ENCODE measurements at places on chromosomes 7 and 10.

DNA sequence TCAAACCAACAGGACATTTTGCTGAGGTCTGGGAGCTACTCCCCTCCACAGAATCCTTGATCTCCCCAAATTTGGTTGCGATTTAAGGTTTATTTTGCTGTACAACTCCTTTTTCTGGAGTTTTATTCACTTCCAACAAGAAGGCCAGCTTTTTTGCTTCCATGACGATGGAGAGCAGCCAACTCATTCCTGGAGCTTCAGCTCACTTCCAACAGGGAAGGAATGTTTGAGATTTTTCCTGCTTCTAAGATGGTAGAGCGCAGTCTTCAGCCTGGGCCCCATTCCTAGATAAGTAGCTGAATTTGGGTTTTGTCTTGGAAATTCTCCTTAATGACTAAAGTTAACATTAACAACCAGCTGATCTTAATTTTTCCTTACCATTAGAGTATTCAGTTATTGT, 30.9 kb upstream of the CREB3L2 start:
- no peak for DNase-seq

DNA sequence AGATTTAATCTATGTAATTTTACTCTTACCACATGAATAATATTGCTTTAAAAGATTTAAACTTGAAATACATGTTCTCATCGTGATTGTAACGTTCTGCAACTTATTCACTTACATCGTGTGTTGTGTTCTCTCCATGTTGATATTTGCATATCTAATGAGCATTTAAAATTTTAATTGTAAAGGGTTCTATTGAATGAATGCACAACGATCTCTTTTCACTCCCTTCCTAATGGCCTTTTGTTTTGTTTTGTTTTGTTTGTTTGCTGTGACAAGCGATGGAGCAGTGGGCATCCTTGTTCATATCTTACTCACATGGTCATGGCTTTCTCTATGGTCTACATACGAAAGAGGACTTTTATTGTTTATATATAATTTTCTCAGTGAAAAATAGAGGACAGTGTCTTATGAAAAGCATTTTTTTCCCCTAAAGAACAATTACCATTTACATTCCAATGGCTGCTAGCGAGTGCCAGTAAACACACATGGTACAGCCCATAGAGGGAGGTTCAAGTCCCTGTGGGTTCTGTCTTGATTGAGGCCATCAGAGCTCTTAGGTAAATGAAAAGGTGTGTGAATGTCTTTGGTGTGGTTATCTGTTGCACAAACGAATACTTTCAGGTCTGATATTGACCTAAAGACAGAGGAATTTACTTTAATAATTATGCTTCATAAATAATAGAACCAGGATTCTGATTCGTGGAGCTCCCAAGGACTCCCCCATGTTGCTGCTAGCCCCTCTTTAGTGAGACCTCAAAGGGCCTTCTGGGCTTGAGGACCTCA, 32.4 kb downstream of the BTBD16 start:
- no peak for DNase-seq

DNA sequence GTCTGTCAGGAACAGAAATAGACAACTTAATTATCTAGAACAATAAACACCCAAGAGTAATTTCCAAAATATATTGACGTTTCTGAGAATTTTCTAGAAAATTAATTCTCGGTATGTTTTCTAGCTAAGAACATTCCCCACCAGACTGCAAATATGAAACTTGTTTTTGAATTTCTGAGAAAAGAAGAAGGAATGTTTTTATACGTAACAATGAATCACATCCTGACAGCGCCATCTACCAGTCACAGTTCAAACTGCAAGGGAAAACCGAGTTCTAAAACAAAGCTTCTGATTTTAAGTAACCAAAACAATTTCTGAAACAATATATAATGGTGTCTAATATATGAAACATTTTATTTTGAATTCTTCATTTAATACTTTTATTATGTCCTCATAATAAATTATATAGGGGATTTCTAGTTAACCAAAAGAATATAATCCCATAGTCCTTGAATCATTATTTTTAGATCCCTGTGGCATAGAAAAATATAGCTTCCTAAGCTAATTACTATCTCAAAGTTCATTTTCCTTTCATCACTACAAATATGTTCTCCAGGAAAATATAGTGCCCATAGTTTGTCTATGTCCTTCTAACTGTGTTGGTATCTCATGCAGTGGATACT, 34.5 kb upstream of the MEOX2 start:
- peak; percentile 19 for DNase-seq

DNA sequence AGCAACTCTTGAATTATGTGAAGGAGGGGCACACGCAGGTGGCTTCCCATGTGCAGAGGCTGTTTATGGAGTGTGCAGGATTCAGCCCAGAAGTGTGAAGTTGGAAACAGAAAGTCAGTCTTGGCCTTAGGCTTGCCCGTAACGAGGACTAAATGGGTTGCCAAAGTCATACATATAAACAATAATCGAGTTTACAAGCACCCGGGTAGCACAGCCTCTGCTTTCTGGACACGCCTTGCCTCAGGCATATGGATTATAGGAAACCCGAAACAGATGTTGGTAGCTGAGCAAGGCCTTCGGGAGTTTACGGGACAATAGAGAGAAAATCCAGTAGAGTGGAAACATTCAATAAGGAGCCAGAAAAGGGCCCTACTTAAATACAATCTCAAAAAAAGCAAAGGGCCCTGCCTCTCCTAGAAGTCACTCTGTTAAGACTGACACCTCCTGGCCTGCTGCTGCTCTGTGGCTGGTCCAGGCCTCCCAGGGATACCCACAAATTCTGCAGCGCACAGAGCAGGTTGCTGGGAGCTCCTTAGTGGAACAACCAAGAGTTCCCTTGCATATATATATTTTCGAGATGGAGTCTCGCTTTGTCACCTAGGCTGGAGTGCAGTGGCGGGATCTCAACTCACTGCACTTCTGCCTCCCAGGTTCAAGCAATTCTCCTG, 48.5 kb downstream of the SMKR1 start:
- no peak for DNase-seq

GRCh38 chr10:19480353-19480752, 335.9 kb upstream of the PLXDC2 start:
- no peak for DNase-seq

- no peak for DNase-seq
These were observed 10.9 kb upstream of the PTN start for GRCh38 chr7:137354396-137354795.

DNA sequence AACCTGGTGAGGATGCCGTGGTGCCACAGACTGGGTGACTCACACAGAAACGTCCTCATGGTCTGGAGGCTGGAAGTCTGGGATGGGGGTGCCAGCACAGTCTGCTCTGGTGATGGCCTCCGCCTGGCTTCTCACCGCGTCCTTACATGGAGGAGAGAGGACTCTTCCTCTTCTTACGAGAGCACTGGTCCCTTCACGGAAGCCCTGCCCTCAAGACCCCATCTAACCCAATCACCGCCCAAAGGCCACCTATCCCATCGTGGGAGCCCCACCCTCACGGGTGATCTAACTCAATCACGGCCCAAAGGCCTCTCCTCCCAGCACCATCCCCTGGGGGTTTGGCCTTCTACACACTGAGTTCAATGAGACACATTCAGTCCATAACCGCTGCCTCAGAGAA, 137.7 kb downstream of the PTPRN2 start:
- no peak for DNase-seq

GRCh38 chr10:104323085-104323484, 15.2 kb downstream of the ITPRIP start:
- DNase-seq = no peak

- DNase-seq = no peak
These were observed 192.3 kb upstream of the PITRM1 start for GRCh38 chr10:3364768-3365480.

- DNase-seq = no peak
These were observed 86.2 kb downstream of the GLRX3 start for GRCh38 chr10:130222381-130222780.

- DNase-seq = no peak
These were observed 144.1 kb upstream of the FAM171A1 start for GRCh38 chr10:15515202-15515601.

DNA sequence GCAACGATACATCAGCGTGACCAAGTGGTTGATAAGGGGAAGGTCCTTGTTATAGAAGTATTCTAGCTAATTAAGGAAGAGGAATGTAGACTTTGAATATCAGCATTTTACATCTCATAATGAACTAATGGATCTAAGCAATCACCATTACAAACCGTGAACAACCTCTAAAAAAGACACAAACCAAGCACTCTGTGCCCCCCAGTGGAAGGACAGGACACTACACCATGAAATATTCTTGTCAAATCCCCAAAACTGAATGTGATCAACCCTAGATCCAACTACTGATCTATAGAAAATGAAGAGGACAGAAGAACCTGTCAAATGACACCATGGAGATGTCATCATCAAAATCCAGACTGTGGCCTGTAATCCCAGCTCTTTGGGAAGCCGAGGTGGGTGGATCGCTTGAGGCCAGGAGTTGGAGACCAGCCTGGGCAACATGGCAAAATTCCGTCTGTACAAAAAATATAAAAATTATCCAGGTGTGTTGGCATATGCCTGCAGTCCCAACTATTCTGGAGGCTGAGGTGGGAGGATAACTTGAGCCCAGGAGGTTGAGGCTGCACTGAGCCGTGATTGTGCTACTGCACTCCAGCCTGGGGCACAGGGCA, 111.3 kb upstream of the CARD11 start:
- DNase-seq = peak; percentile 57

- DNase-seq = no peak
These were observed 777.3 kb downstream of the CCSER2 start for GRCh38 chr10:85105614-85106255.

- no peak for DNase-seq
These were observed 324.6 kb upstream of the IGFBP3 start for GRCh38 chr7:46245586-46246111.

DNA sequence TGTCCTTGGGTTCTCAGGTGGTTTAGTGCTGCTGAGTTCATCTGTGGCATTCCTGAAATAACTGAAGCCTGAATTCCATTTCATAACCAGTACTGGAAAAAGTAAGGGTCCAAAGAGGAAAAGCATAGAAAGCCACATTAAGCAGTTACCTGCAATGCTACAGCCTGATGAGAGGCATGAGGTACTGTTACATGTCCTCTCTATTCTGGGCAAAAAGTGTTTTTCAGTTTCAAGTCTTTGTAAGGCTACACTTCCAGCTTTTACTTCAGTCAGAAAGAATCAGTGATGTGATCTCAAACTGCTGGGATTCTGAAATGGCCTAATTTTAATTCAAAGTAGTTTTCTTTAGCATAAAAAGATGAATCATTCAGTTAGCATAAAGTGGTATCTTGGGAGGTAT, 369.5 kb downstream of the PHF14 start:
- DNase-seq = no peak

- peak; percentile 52 for DNase-seq
These were observed 45.4 kb downstream of the SLC13A1 start for GRCh38 chr7:123154231-123154860.

DNA sequence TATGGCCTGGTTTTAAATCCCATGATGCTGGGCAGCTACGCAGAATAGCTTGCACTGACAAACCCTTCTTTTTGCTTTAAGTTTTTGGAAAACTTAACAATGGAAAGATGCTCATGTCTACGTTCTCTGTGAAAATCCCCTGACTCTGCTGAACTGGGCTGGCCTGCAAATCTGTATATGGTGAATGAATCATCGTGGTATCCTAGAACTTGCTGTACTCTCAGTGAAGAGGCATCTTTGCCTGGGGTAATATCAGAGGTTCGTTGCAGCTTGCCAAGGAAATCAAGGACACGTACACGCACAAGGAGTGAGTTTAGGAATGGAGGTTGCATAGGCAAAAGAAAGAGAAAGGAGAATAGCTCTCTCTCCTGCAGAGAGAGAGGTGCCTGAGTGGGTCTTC, 382.0 kb upstream of the ADARB2 start:
- no peak for DNase-seq

DNA sequence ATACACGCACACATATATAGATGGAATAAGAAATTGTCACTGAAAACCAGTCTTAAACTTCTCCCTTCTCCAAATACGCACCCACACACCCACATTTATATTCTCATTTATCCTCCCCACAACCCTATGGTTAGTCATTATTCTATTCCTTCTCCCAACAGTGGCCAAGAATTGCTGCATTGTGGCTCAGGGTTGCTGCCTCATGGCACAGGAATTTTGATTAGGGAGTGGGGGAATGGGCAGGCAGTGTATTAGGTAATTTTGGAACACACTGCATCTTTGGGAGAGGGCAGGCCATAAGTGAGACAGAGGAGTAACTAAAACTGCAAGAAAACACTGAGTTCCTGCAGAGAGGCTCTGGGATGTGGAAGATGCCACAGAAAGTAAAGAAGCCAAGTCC, 35.7 kb downstream of the NAPEPLD start:
- no peak for DNase-seq

GRCh38 chr7:32155712-32156111, 85.5 kb upstream of the PDE1C start:
- DNase-seq = no peak

GRCh38 chr10:87702973-87703294, 43.3 kb downstream of the PAPSS2 start:
- no peak for DNase-seq

DNA sequence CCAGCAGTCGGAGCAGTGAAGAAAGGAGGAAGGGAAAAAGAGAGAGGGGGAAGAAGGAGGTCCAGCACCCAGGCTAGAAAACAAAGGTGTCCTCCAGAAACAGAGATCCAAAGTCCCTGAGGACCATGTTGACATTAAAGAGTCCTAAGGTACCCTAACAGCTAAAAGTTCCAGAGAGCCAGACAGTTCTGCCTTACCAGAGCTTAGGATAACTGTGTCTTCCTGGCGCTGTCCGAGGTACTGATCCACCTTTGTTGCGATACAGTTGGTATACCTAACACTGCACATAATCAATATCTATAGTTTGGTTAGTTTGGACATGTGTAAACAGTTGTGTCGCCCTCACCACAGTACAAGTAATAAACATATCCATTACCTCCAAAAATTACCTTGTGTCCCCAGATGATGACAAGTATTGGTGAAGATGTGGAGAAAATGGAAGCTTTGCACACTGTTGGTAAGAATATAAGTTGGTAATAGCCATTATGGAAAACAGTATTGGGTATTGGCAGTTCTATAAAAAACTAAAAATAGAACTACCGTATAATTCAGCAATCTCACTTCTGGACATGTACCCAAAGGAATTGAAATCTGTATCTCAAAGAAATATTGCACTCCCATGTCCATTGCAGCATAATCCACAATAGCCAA, 59.8 kb downstream of the GRID1 start:
- DNase-seq = peak; percentile 36

DNA sequence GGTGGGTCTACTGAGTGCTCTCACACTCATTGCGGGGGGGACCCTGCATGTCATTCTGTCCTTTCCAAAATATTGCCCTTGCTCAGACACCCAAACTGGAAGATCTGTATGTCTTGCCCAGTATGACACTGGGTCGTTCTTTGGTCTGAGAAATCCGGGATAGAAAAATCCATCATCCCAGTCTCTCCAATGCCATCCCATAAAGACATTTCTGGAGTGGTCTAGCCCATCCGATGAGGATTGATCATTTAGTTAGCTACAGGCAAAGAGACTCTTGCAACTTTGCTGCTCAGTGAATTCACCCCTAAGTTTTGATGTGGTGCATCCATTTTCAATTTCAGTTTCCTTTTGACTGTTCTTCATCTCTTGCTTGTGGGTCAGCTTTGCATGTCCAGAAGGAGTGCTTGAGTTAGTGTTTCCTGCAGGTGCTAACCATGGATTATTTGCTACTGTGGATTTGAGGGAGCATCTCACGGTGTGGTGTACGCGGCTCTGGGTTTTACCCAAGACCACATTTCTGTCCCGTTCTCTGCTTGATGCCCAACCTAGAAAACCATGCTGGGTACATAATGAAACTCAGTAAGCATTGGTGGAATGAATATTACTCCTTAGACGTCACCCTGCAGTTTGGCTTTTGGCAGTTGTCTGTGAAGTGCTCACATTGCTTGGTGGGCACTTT, 247.0 kb upstream of the MKI67 start:
- no peak for DNase-seq

Measured in stimulated activated CD4-positive, alpha-beta T cell treated with anti-CD3 and anti-CD28 coated beads, Interleukin-2, amount 100 ng/mL, for 24 hours (primary cell).